ENCODE measurements at places on chromosomes 5 and 9. TPM values are rescaled to one million over a fixed set of nuclear protein-coding genes. Genes with fewer than 3 reads are reported as not detected.
A peak's percentile ranks its signal among the peaks of the same experiment; 100 is the strongest.

JAKMIP2 gene
- total RNA-seq, result 58.7 TPM

CCL27 gene
- not detected for total RNA-seq

TTC23L gene
- total RNA-seq, result not detected

GNA14 gene
- not detected for total RNA-seq

DDX4 gene
- not detected for total RNA-seq

MRPL41 gene
- total RNA-seq, result 115 TPM

BNC2 gene
- not detected for total RNA-seq

PLAC8L1 gene
- total RNA-seq, result not detected

GIN1 gene
- total RNA-seq, result 6.7 TPM

TRIM7 gene
- total RNA-seq, result not detected

- no peak within 1 kb of the TSS for H3K27ac ChIP-seq
- no peak within 1 kb of the TSS for H3K4me3 ChIP-seq
- H3K4me1 ChIP-seq, result no peaks in the 10 kb centered on the region
- no peaks in the 10 kb centered on the region for H3K27me3 ChIP-seq
- DNase-seq, result no peak
- H3K36me3 ChIP-seq, result no peaks in the 10 kb centered on the region
Observed at GRCh38 chr5:176810081-176810597, at the start of gene UNC5A. Gene UNC5A (plus strand): TSS chr5:176810559. CDS start chr5:176810751, 192 bp downstream.

GRCh38 chr5:113221294-113222176 lies 213.3 kb downstream of the TSSK1B start:
- H3K36me3 ChIP-seq, result no peaks in the 10 kb centered on the region
- DNase-seq, result no peak
- peaks cover 20% of the 10 kb centered on the region for H3K4me1 ChIP-seq
- no peak overlapping the region for H3K4me3 ChIP-seq

GRCh38 chr5:128534726-128535125 lies 3.3 kb downstream of the FBN2 start:
- no peaks in the 10 kb centered on the region for H3K27me3 ChIP-seq
- no peak for DNase-seq
- H3K27ac ChIP-seq, result no peak overlapping the region
- H3K4me3 ChIP-seq, result no peak overlapping the region
- H3K36me3 ChIP-seq, result no peaks in the 10 kb centered on the region
- H3K4me1 ChIP-seq, result no peaks in the 10 kb centered on the region

DNA sequence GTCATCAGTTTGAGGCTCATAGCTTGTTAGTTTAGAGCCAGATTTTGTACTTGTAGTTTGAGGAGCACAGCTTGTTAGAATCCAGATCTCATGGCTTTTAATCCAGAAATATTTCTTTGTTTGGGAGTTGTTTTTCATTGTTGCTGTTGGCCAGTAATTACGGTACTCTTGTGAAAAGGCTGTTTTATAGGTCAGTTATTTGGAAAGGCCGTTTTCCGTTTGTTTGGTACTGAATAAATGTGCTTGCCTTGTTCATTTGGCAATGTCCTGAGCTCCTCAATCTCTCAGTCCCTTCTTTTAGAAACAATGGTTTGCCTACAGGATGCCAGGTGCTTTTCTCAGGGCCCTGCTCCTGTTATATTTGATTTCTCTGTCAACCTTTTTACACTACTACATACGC lies 4.5 kb upstream of the MOB3B start:
- no peaks in the 10 kb centered on the region for H3K27me3 ChIP-seq
- H3K36me3 ChIP-seq, result no peaks in the 10 kb centered on the region
- peaks cover 4% of the 10 kb centered on the region for H3K4me1 ChIP-seq
- DNase-seq, result no peak
- no peak overlapping the region for H3K4me3 ChIP-seq

GRCh38 chr5:170171811-170172210 lies 61.0 kb upstream of the C5orf58 start:
- H3K27ac ChIP-seq, result no peak overlapping the region
- no peaks in the 10 kb centered on the region for H3K36me3 ChIP-seq
- H3K27me3 ChIP-seq, result no peaks in the 10 kb centered on the region

DNA sequence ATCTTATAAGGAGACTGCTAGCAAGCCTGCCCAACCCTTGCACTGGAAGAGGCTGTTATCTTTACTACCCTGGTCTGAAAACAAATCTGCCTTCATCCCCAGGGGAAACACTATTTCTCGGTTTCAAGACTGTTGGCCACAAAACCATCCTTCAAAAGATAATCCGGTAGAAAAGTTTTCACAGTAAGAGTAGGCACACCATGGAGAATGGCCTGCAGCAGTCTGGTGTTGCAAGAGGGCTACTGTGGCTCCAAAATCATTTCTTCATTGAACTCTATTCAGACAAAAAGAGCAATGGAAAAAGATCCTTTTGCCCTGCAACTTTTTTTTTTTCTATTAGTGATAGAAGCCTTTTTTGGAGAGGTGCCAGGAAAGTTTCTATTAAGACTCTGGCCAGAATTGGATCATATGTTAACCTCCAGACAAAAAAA lies 163.9 kb downstream of the ARHGEF28 start:
- no peak for DNase-seq
- no peaks in the 10 kb centered on the region for H3K4me1 ChIP-seq
- no peaks in the 10 kb centered on the region for H3K27me3 ChIP-seq
- no peak overlapping the region for H3K27ac ChIP-seq

DNA sequence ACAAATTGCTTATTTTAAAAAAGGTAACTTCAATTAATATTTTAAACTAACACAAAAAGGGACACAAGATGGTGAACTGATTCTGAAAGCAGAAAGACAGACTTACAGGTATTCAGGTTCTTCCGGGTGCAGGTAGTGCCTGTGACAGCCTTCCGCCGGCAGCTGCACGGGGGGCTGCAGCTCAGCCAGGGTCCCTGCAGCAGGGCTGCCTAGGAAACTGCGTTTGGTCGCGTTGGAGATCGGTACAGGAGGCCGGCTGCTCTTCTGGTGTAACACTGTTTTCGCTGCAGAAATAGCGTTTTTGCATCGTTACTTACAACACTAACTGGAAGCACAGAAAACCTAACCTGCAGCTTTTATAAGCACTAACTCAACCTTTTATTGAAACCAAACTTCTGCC lies 80.0 kb downstream of the CAMSAP1 start:
- peaks cover 14% of the 10 kb centered on the region for H3K36me3 ChIP-seq
- DNase-seq, result no peak
- H3K27me3 ChIP-seq, result no peaks in the 10 kb centered on the region

DNA sequence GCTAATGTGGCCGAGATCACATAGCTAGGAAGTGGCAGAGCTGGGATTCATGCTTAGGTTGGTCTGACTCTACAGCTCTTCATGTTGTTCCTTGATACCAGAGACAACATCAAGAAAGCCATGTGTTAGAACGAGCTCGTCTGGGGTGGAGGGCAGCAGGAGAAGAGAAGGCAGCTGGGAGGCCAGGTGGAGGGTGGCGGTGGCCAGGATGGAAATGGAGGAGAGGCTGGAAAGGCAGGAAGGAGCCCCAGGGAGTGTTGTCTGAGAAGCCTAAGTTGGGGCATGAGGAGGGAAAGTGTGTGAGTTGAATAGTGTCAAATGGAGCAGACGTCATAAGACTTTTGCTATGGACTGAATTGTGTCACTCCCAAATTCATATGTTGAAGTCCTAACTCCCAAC lies 315.3 kb downstream of the GADD45G start:
- H3K27me3 ChIP-seq, result no peaks in the 10 kb centered on the region
- H3K27ac ChIP-seq, result no peak overlapping the region
- no peak for DNase-seq
- H3K4me1 ChIP-seq, result no peaks in the 10 kb centered on the region
- no peaks in the 10 kb centered on the region for H3K36me3 ChIP-seq

DNA sequence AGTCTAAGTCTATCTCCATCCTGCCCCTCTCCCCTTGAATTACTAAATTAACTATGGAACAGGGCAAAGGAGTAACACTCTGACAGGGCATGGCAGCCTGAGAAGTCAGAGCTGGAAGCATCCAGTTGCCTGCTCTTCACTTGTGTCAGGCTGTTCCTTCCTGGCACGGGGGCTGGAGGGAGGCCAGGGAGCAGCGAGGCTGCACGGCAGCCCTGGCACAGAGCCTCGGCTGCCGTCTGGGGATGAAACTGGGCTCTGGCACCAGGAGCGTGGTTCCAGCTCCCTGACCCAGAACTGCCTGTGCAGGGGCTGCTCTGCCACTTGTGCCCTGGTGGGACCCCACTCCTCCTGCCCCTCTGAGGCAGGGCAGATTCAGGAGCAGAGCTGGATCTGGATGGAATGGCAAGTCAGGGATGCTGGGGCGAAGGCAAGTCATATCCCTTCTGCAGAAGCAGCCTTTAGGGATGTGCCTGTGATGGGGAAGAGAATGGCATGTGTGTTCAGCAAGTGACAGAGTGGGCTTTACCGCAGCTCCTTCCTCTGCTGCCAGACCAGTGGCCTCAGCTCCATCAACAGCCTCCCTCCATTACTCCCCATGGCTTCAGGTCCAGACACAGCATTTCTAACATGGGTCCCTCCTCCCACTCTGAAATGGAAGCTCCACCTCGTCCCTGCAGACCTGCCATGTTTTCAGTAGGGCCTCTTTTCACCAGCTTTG lies 42.2 kb upstream of the PDE8B start:
- DNase-seq, result no peak
- H3K4me1 ChIP-seq, result no peaks in the 10 kb centered on the region
- H3K27ac ChIP-seq, result no peak overlapping the region
- no peak overlapping the region for H3K4me3 ChIP-seq
- H3K27me3 ChIP-seq, result no peaks in the 10 kb centered on the region

GRCh38 chr5:96503501-96504236 lies 70.6 kb upstream of the PCSK1 start:
- no peaks in the 10 kb centered on the region for H3K36me3 ChIP-seq
- no peak overlapping the region for H3K27ac ChIP-seq
- no peaks in the 10 kb centered on the region for H3K27me3 ChIP-seq

DNA sequence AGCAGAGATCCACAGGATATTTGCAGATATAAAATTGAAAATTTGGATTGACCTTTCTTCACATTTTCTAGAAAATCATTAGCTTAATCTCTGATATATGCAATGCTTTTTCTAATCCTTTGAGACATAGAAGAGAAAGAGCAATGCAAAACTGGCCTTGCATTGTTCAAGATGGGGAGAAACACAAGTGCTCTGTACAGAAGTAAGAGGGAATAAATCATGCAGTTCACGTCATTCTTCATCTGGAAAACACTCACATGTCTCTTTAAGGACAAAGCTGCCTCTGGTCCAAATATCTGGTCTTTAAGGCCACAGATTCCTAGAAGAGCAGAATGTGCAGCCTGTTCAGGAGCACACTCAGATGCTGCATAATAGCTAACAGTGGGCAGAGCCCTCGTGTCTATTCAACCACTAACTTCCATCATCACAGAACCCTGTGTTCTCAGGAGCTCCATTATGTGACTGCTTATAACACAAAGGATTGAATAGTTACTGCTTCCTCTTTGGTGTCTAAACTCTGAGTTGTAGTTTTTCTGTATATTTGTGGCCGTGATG lies 277.5 kb downstream of the PLK2 start:
- DNase-seq, result no peak
- no peak overlapping the region for H3K4me3 ChIP-seq
- H3K4me1 ChIP-seq, result no peaks in the 10 kb centered on the region

DNA sequence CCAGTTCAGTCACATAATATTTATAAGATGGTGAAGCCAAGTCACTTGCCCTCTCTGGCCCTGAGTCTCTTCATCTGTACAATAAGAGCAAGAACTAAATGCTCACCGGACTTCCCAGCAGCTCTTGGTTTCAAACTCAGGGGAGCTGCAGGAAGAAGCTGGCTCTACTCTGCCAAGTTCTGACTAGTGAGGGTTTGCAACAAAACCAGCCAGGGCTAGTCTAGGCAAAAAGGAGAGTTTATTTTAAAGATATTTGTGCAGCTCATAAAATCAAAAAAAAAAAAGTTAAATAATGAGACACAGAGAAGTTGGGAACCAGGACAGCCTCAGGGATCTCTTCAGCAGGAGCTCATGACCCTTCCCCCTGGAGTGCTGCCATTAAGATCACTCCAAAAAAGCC lies 107.3 kb downstream of the DOCK2 start:
- no peaks in the 10 kb centered on the region for H3K27me3 ChIP-seq
- peaks cover 26% of the 10 kb centered on the region for H3K4me1 ChIP-seq
- H3K27ac ChIP-seq, result no peak overlapping the region
- H3K36me3 ChIP-seq, result peaks cover 38% of the 10 kb centered on the region
- H3K4me3 ChIP-seq, result no peak overlapping the region
- DNase-seq, result no peak

- H3K4me3 ChIP-seq, result no peak overlapping the region
- H3K4me1 ChIP-seq, result no peaks in the 10 kb centered on the region
- no peak overlapping the region for H3K27ac ChIP-seq
- no peaks in the 10 kb centered on the region for H3K36me3 ChIP-seq
- H3K27me3 ChIP-seq, result no peaks in the 10 kb centered on the region
Observed at GRCh38 chr5:123754908-123755307, 242.9 kb downstream of the CSNK1G3 start.

- peaks cover 35% of the 10 kb centered on the region for H3K4me1 ChIP-seq
- no peak for DNase-seq
- H3K36me3 ChIP-seq, result no peaks in the 10 kb centered on the region
- H3K27ac ChIP-seq, result no peak overlapping the region
- H3K4me3 ChIP-seq, result no peak overlapping the region
- no peaks in the 10 kb centered on the region for H3K27me3 ChIP-seq
Observed at GRCh38 chr9:137301081-137301947, 757 bp downstream of the NRARP start.

- H3K4me3 ChIP-seq, result no peak overlapping the region
- H3K36me3 ChIP-seq, result no peaks in the 10 kb centered on the region
- H3K4me1 ChIP-seq, result no peaks in the 10 kb centered on the region
- no peak overlapping the region for H3K27ac ChIP-seq
Observed at GRCh38 chr5:99000876-99001275, 72.1 kb upstream of the CHD1 start.

DNA sequence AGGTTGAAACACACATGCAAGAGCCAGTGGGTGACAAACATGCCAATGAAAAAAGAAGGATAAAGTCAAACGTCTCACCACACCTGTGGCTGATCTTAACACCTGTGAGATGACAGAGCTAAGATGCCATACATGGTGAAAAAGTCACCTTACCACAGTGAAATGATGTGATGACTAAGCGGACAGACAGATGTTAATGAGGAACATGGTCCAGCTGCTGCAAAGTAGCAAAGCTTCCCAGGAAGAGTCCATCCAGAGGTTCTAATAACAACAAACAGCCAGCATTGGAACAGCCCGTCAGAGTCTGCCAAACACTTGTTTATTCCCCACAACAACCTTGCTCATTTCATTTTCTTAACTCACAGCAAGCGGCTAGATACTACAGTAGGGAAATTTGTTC lies 1.9 kb downstream of the KIAA1191 start:
- no peak for DNase-seq
- H3K27ac ChIP-seq, result no peak overlapping the region
- H3K36me3 ChIP-seq, result peaks cover 26% of the 10 kb centered on the region
- peak overlapping the region; percentile 91 for H3K4me3 ChIP-seq

Measured in Karpas-422 (cell line).